ENCODE measurements at places on chromosomes 11 and 22. TPM values are rescaled to one million over a fixed set of nuclear protein-coding genes. Genes with fewer than 3 reads are reported as not detected.

GRCh38 chr11:1870326-1870696 lies 17.4 kb downstream of the LSP1 start:
- DNase-seq = no peak
- peak overlapping the region; percentile 43 for H3K4me3 ChIP-seq
- H3K27ac ChIP-seq = peak overlapping the region; percentile 77
- no peaks in the 10 kb centered on the region for H3K36me3 ChIP-seq
- peaks cover 77% of the 10 kb centered on the region for H3K4me1 ChIP-seq

Gene FIBIN
- total RNA-seq = 10.1 TPM

- peaks cover 48% of the 10 kb centered on the region for H3K27me3 ChIP-seq
- H3K27ac ChIP-seq = no peak overlapping the region
- H3K4me1 ChIP-seq = peaks cover 7% of the 10 kb centered on the region
- DNase-seq = no peak
- H3K36me3 ChIP-seq = no peaks in the 10 kb centered on the region
- H3K4me3 ChIP-seq = no peak overlapping the region
Measured at GRCh38 chr22:50034126-50035081, 21.8 kb upstream of the IL17REL start.

Gene GGTLC2
- total RNA-seq = not detected
